ENCODE measurements at places on chromosomes 7 and 10.
A peak's percentile ranks its signal among the peaks of the same experiment; 100 is the strongest.

- no peak for DNase-seq
These were observed 82.6 kb downstream of the AMPH start for GRCh38 chr7:38548605-38549004.

DNA sequence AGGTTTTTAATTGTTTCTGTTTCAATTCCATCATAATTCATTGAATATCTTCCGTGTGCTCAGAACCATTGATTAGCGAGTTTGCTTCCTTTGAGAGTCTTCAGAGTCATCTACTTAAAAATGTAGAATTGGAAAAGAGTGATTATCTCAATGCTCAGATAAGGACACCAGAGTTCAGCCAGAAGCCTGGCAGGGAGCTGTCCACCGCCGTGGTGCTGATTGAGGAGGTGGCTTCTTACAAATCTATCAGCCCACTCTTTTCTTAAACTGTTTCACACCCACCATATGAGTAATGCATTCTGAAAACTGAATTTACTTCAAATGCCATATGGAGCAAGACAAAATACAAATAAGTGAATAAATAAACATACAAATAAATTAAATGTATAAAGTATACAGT is 79.3 kb downstream of the INSYN2A start:
- DNase-seq = peak; percentile 2

GRCh38 chr7:19117870-19118608 is 603 bp upstream of the TWIST1 start:
- DNase-seq = no peak

GRCh38 chr7:82202107-82202506 is 241.5 kb downstream of the CACNA2D1 start:
- no peak for DNase-seq

- DNase-seq = no peak
These were observed 353.1 kb upstream of the LRRTM3 start for GRCh38 chr10:66572700-66573099.

- DNase-seq = no peak
These were observed 24.5 kb downstream of the FRMD4A start for GRCh38 chr10:14306190-14306589.

All from CD4-positive, CD25-positive, alpha-beta regulatory T cell (primary cell).